Stimulated activated CD4-positive, alpha-beta T cell treated with anti-CD3 and anti-CD28 coated beads, Interleukin-4, amount 100 ng/mL, for 48 hours (primary cell): ENCODE measurements at places on chromosomes 2 and 18.

DNA sequence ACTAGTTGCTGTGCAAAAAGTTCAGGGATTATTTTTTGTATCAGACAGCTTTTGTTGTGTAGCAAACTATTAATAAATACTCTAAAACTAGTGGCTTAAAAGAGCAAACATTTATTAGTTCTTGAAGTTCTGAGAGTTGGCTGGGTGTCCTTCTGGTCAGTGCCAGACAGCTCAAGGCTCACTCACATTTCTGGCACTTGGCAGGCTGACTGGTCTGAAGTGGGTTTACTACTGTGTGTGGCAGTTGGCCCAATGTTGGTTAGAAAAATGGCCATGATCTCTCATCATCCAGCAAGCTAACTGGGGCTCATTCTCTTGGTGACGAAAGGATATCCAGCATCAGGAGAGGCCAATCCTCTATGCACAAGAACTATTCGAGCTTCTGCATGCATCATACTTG is 71.4 kb upstream of the ZNF385B start:
- no peak for DNase-seq

DNA sequence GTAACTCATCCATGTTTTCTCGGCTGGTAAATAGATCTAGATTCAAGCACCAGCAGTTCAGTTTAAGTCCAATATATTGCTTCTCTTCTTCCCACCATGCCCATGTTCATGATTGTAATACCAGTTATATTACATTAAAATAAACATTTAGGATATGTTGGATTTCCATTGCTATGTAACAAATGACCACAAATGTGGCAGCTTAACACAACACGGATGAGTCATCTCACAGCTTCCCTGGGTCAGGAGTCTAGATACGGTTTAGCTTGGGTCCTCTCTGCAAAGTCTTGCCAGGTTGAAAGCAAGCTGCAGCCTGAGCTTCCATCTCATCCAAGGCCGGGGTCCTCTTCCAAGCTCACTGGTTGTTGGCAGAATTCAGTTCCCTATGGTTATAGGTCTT is 39.4 kb upstream of the SMAD2 start:
- no peak for DNase-seq

DNA sequence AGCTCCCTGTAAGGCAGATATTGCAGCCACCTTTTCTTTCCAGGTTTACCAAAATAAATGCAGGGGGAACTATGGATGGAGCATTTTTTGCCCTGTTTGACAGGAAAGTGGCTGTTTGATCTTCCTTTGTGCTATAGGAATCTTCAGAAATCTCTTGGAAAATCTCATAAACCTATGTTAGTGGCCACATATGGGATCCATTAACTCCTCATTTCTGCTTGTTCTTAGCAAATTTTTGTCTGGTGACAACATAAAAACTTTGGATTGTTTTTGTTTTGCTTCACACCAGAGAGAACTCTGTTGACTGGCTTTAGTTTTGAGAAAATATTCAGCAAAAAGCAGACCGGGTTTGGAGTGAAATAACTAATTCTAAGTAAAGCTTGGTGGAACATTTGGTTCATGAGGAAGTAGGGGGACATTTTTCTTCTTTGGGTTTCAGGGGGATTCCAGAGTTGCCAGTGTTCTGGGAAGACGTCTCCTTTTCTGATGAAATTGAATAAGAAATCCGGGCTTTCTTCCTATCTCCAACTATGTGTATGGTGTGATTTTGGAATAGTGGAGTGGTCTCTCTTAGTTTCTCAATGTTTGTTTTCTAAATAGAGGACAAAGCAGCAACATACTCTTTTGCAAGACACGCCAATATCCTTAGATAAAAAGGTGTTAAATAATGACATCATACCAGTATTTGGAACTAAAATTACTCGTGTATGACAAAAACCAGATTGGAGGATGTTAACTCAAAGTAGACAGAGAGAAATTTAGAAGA is 174.4 kb downstream of the ICOS start:
- no peak for DNase-seq

- DNase-seq, result no peak
These were observed 166.1 kb downstream of the MTCL1 start for GRCh38 chr18:8871489-8871888.

DNA sequence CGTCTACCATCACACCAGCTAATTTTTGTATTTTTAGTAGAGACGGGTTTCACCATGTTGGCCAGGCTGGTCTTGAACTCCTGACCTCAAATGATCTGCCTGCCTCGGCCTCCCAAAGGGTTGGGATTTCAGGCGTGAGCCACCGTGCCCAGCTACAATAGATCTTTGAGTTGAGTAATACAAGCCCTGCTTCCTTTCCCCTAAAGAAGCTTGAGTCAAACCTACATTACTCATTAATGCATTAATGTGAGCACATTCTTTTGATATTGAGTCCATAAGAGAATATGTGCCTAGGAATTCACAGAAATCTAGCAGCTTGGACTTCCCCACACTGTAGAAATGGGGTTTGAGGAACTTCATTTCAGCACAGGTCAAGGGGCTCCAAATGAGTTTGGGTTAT is 39.6 kb downstream of the PSMG2 start:
- DNase-seq, result no peak

DNA sequence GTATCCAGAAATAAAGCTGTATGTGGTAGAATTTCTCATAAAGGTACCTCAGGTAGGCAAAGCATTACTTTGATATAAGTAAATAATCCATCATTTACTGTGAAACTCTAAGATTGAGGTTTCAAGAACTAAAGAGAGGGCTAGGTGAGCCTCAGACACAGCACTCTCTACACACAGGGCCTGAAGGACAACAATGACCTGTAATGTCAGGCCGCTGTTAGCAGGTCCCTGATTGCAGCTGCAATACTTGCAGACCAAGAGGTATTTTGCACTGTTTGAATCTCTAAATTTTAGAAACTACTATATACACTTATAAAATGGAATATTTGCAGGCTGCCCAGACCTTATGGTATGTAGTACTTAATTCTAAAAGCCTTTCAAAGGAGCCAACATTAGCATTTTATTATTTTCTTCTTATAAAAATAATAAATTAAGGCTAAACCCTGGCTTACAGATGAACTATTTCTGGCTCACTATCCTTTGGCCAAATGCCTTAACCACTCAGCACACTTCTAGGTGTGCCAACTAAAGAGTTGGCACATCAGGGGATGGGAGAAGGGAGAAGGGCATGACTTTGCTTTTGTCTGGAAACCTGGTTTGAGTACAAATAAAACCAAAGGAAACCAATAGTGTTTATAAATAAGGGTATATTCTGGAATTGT is 66.7 kb upstream of the SLC39A10 start:
- no peak for DNase-seq

- DNase-seq, result no peak
These were observed 349.4 kb upstream of the POU3F3 start for GRCh38 chr2:104504331-104505073.

GRCh38 chr2:167550448-167550847 is 662.2 kb downstream of the XIRP2 start:
- no peak for DNase-seq

- DNase-seq, result no peak
These were observed 155.2 kb downstream of the ATP9B start for GRCh38 chr18:79224381-79224780.

GRCh38 chr18:13989199-13989598 is 73.9 kb upstream of the MC2R start:
- no peak for DNase-seq

DNA sequence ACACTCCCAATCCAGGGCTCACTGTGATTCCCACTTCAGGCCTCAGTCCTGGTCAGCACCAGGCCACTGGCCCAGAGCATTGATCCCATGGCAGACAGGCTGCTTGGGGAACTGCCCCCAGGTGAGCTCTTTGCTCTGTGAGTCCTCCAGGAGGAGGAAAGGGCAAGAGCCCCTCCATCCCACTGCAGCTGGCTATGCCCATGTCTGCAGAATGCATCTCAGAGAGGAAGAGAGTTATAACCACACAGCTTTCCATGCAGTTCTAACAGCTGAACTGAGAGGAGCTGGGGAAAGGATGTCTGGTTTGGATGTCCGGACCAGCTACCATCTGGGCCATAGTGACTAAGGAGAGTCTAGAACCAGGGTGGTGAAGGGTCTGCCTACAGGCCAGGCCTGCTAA is 230.3 kb downstream of the DYSF start:
- no peak for DNase-seq

- DNase-seq, result no peak
These were observed 404.5 kb upstream of the SMIM21 start for GRCh38 chr18:75831960-75832359.

DNA sequence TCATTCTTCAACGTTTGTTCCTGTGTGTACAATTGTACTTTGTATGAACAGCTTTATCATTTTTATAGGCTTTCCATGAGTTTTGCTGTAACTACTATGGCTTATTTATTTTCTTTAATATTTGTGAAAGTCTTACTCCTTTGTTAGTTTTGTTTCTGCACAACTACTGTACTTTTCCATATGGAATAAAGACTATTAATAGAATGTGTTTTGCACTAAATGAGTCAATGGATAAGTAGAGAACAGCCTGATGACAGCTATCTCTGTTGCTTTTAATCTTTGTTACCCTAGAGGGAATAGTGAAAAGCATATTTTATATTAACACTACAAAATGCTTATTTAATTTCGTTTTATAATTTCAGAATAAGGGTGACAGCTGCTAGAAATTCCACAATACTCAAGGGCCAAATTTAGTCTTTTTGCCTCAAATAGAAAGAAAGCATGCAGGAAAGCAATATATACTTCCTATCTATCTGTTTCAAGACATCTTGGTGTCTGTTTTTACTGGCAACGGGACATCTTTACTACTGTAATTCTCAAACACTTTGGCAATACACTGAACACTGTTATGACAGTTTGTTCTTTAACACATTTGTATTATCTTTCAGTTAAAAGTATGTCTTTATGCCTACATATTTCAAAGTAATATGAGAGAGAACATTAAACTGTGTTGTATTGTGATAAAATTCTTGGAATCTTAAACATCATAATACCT is 53.9 kb downstream of the WDSUB1 start:
- DNase-seq, result no peak

DNA sequence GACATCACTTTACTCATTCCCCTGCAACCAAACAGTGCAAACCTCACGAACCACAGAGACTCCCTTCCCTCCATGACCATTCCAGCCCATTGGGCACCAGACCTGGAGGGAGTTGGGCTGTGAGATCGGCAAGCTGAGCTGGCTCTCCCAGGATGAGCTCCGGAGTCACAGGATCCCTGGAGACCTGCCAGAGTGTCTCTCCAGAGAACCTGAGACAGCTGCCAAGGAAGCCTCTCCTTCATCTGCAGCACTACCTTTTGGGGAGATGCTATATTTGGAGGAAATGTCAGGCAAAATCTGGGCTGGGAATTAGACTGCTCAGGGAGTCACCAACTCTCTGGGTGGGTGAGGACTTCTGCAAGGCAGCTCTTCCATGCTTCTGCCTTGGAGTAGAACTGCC is 417.4 kb downstream of the TNS1 start:
- no peak for DNase-seq

GRCh38 chr2:143792602-143793001 is 663.4 kb downstream of the ARHGAP15 start:
- no peak for DNase-seq

- DNase-seq, result no peak
These were observed 27.4 kb downstream of the USP34 start for GRCh38 chr2:61443342-61444041.

GRCh38 chr2:219099329-219099728 is 38.6 kb upstream of the IHH start:
- no peak for DNase-seq

- DNase-seq, result no peak
These were observed 576.8 kb downstream of the SATB2 start for GRCh38 chr2:198880986-198881385.

- no peak for DNase-seq
These were observed 443.2 kb upstream of the ID2 start for GRCh38 chr2:8238521-8239230.

DNA sequence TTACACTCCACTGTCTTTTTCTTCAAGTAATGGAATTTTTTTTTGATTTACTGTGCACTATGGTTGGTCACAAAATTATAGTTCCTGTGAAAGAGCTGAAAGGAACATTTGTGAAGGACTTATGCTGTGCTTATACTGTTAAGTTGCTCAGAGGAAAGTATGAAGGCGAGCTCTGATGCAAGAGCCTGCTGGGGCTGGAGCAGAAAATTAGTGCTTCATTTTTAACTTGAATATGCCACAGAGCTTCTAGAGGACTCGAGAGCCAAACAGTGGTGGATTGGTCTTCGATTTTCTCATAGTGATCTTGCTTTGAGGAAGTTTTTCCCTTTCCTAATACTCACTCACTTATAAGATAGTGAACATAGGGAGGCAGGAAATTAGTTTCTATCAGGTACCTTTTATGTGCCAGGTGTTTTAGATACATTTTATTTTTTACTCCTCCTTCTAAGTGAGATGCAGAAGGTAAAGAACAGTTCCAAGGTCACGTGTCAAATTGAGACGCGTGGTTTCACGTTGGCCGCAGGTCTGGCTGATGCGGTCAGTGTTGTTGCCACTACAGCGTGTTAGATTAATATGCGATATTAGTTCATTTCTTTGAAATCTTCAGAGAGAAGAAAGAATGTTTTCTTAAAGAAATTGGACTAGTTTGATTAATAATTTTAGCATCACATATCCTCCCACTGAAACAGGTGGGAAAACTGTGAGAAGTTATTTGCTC is 20.2 kb downstream of the GATA6 start:
- no peak for DNase-seq

- peak; percentile 74 for DNase-seq
These were observed 8.4 kb upstream of the MGAT5 start for GRCh38 chr2:134245340-134245984.

- DNase-seq, result no peak
These were observed 4.2 kb upstream of the SAP130 start for GRCh38 chr2:128032092-128032491.

DNA sequence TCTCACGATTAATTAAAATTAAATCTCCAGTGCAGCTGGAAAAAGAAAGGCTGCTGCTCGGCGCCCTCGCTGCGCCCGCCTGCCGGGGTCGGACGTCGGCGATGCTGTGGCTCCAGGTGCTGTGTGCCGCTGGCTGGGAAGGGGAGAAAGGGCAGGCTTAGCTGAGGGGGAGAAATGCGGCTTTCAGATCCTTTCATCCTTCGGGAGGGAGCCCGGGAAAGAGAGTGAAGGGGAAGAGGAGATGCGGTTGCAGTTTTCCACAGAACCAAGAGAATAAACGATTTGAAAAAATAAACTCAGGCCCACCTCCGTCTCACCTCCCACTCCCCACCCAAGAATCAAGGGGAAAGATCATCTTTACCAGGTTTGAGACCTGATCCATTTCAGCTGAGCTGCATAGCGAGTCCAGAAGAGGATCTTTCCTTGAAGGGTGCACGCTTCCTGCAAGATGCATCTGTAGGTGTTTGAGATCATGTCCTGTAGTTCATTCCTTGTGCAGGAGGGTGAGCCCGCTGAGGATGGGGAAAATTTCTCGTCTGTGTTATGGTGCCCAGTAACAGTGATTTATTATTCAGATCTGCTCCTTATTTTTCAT is 495 bp downstream of the TMEM169 start:
- DNase-seq, result no peak

- no peak for DNase-seq
These were observed 243.0 kb downstream of the RPRM start for GRCh38 chr2:153235516-153235915.

DNA sequence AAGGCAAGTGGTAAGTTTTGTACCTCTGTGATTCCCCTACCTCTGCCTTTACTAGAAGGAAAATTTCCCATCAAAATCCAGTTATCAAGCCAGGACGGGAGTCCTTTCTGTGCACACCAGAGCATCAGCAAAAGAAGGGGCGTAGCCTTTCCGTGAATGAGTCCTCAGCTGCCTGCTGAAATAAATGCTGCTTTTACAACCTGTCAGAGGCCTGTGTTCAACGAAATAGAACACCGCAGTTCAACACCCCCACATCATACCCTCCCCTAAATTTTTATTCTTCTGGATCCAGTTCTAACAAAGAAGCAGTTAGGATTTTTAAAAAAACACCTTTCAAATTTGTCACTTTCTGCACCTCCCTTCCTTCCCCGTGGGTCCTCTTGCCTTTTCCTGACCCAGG is 135.8 kb downstream of the SETBP1 start:
- DNase-seq, result no peak
